HFF-Myc (cell line): ENCODE measurements at places on chromosomes 7 and 10.

- no peak for DNase-seq
Measured at GRCh38 chr10:91287276-91287675, 66.8 kb downstream of the PCGF5 start.

GRCh38 chr7:121279060-121279620 is 49.7 kb upstream of the WNT16 start:
- DNase-seq, result no peak

DNA sequence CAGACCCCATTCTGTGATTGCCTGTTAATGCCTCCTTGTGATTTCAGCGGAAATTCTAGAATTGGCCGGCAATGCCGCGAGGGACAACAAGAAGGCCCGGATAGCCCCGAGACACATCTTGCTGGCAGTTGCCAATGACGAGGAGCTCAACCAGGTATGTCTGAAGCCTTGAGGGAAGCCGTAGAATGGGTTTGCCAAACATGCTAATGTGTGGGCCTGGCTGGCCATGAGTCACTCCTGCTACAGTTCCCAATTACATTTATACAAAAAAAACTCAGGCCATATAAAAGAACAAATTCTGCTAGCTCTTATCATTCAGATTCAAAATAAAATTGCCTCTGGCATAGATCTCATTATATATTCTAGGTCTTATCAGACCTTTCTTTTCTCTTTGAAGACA is 37.4 kb downstream of the MACROH2A2 start:
- no peak for DNase-seq

DNA sequence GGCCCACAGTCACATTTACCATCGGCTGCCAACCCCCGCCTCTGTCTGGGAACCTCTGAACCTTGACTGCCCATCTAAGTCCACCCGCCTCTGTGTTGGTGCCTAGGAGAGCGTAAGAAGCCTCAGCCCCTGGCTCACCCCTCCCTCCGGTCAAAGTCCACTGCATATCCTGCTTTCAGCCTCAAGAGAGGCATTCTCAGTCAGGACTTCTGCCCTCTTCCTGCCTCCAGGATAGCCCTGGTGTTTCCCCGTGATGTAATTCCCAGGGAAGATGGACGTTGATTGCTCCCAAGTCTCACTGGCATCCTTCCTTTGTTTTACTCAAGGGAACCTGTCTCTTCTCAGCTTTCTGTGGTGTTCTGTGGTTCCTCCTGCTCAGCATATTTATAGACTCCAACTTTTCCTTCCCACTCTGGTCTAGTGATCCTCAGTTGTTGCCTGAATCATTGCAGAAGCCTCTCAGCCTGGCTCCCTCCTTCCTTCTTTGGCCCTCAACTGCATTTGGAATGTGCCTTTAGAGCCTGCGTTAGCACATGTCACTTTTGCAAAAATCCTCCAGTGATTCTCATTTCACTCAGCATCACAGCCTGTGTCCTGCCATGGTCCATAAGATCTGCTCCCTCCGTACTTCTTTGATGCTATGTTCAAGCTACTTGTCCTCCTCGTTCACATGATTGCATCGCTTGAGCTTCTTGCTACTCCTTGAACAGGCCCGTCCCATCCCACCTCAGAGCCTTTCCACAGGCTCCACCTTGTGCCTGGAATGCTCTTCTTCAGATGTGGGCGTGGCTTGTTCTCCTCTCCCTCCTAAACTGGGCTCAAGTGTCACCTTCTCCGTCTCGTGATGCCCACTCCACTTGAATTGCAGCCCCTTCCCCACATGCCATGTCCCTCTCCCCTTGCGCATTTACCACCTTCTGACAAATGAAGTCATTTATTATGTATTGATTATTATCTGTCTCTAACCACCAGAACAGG is 124.2 kb downstream of the PLPP4 start:
- DNase-seq, result no peak

DNA sequence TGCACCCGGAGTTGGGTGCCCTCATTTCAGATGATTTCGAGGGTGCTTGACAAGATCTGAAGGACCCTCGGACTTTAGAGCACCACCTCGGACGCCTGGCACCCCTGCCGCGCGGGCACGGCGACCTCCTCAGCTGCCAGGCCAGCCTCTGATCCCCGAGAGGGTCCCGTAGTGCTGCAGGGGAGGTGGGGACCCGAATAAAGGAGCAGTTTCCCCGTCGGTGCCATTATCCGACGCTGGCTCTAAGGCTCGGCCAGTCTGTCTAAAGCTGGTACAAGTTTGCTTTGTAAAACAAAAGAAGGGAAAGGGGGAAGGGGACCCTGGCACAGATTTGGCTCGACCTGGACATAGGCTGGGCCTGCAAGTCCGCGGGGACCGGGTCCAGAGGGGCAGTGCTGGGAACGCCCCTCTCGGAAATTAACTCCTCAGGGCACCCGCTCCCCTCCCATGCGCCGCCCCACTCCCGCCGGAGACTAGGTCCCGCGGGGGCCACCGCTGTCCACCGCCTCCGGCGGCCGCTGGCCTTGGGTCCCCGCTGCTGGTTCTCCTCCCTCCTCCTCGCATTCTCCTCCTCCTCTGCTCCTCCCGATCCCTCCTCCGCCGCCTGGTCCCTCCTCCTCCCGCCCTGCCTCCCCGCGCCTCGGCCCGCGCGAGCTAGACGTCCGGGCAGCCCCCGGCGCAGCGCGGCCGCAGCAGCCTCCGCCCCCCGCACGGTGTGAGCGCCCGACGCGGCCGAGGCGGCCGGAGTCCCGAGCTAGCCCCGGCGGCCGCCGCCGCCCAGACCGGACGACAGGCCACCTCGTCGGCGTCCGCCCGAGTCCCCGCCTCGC is at the start of gene EGFR:
TSS of gene EGFR (plus strand) at position 657 of the 830 bp plus-strand sequence. CDS start 261 bp downstream, outside the sequence.
- no peak for DNase-seq

GRCh38 chr10:32070645-32071044 is 14.4 kb upstream of the KIF5B start:
- DNase-seq, result no peak

DNA sequence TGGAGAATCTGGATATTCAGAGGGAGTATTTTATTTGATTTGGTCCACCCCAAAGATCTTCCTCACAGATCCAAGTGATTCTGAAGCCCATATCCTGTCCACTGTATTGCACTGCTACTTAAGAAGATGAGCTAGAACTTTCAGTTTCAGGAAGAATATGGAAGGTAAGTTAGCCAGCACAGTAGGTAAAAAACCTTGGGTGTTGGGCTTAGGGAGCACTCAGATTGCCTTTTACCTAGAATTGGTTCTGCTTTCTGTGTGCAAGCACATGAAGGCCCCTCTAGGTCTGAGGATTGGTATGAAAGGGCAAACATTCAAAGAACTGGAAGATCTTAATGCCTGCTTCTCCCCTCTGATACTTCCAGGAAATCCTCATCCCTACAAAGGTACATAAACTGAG is 146.7 kb upstream of the COL1A2 start:
- no peak for DNase-seq

DNA sequence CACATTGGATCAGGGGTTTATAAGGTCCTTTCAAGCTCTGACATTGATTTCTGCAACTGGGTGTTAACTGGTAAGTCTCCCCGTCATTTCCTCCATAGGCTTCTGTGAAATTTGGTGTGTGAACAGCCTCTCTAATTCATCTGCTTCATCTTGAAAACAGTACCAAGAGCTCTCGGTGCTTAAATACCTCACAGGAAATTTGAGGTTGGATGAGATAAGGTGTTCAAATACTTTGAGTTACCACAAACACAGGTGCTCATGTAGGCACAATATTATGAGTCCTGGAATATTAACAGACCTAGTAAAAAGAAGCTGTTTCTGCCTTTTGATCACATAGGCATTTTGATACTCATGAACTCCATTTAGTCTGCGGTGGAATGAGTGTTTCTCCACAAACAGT is 85.2 kb downstream of the RTKN2 start:
- no peak for DNase-seq

GRCh38 chr10:77401683-77402082 is 235.9 kb downstream of the KCNMA1 start:
- no peak for DNase-seq

- no peak for DNase-seq
Measured at GRCh38 chr7:29045258-29046086, 87.3 kb upstream of the TRIL start.

DNA sequence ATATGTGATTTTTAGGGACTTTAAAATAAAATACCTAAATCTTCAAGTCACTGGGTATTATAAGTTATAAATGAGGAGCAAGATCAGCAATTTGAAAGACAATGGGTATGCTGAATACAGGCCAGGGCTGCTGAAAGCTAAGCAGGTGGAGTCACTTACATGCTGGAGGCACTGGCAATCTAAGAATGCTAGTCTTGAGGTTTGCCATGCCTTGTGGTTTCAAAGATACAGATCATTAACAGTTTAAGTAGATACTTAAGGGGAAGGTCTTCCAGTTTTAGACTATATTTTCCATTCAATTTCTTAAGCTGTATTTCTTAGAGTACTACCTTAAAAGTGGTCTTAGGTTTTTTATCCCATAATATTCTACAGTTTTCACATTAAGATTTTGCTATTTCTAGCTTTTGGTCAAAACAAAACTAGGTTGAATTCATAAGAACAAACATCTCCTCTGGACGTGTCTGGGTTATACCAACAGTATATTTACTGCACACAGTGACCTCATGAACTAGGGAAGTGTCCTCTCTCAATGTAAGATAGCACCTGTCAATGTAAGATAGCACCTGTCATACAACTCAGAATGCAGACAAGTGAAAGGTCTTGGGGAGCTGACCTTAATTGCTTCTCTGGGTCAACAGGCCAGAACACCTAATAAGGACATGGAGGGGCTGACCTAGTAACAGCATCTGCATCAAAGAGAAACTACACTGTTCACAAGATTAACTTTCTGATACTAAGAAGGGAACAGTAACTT is 2.0 kb downstream of the SRI start:
- DNase-seq, result no peak

- DNase-seq, result no peak
Measured at GRCh38 chr10:75926763-75927162, 495.3 kb downstream of the LRMDA start.

DNA sequence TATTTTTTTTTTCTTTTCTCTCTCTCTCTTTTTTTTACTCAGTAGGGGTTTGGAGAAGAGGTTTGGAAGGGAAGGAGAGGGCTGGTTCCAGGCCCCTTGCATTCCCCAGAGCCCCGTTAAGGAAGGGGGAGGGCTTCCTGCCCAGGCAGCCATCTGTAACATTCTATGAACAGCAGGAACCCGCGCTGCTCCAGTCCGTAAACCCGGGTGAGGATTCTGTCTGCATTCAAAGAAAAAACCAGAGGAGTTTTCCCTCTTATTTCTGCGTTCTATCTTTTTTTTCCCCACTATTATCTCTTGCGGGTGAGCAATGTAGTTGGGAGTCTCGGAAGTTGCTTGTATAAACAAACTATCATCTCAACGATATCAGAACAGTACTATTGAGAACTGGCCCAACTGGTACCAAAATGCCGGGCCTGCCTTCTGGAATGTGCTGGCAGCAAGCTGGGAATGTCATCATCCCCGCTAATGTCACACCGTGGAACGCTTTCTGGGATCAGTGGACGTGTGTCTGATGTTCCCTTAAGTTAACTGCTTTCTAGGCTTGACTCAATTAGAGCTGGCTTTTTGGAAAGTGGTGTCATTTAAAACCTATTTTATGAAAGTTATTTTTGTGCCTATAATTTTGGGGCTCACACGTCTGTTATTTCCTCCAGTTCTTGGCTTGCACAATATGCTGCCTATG is 153.1 kb upstream of the MEOX2 start:
- DNase-seq, result no peak

GRCh38 chr7:73904219-73905137 is 43.5 kb downstream of the TMEM270 start:
- DNase-seq, result no peak

GRCh38 chr7:38828026-38828425 is 81.0 kb downstream of the VPS41 start:
- no peak for DNase-seq

GRCh38 chr10:88097092-88097516 is 233.7 kb downstream of the PTEN start:
- no peak for DNase-seq

DNA sequence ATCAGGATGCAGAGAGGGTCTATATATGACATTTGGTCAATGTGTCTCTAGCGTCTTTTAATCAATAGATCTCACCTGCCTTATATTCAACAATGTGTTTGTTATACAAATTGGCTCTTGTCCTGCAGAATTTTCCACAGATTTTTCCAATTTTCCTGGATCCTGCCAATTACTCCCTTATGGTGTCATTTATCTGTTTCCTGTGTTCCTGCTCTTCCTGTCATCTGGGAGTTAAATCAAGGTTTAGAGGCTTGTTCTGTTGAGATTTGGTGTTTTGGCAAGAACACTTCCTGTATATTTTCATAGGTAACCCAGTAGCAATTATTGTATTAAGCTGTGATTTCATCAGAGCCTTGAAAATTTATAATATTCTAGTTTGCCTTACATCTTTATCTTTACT is 8.8 kb upstream of the C10orf71 start:
- DNase-seq, result no peak
